ENCODE measurements at places on chromosomes 7 and 10.

GRCh38 chr7:149477494-149478443, 16.9 kb upstream of the ZNF777 start:
- DNase-seq: no peak

GRCh38 chr7:115135769-115136410, 214.0 kb downstream of the MDFIC start:
- no peak for DNase-seq

- DNase-seq: no peak
These were observed 48.4 kb downstream of the PRR15 start for GRCh38 chr7:29611941-29612544.

GRCh38 chr7:145265180-145265579, 429.3 kb upstream of the TPK1 start:
- DNase-seq: no peak

- peak; percentile 79 for DNase-seq
These were observed 85.2 kb downstream of the VTI1A start for GRCh38 chr10:112532189-112532588.

DNA sequence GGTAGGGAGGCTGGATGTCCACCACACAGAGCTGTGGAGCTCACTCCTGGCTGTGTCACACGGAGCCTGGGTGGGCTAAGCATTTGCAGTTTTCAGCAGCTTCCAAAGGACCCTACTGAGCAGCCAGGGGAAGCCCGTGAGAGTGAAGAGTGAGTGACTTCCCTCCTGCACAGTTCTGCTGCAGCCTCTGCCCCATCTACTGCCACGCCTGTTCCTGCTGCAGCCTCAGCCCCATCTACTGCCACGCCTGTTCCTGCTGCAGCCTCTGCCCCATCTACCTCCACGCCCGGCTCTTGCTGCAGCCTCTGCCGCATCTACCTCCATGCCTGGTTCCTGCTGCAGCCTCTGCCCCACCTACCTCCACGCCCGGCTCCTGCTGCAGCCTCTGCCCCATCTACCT, 12.2 kb downstream of the ADAM8 start:
- DNase-seq: peak; percentile 42

DNA sequence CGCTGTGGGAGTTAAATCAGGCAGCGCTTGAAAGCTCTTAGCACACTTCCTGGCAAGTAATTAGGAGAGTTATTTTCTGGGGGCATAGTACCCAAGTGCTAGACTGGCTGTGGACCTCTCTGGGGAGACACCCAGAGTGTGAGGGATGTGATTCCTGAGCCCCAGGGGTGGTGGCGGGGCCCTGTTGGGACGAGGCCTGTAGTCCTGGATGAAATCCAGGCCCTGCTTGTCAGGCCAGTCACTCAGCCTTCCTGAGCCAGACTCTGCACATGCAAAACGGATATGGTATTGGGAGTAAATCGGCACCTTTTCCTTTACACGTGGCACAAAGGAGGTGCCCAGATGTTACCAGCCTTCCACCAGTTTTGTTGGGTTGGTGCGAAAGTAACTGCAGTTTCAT, 31.2 kb downstream of the TRRAP start:
- DNase-seq: no peak

DNA sequence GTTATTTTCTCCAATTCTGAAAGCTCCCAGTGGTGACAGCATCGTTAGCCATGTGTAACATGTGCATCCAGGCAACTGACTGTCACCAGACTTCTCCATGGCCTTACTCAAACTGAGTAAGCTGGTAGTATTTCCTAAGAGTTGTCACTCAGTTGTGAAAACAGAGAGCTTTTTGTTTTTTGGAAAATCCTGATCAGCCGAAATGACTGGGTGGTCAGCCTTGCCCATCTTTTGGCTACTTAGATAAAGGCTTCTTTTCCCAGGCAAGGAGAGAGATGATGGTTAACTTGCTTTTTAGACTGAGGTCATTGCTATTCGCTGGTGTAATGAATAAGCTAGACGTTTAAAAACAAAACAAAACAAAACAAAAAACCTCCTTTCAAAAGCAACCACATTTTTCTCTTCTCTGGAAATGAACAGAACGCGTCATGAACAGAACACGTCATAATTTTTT, 159.5 kb upstream of the KLF14 start:
- peak; percentile 86 for DNase-seq

DNA sequence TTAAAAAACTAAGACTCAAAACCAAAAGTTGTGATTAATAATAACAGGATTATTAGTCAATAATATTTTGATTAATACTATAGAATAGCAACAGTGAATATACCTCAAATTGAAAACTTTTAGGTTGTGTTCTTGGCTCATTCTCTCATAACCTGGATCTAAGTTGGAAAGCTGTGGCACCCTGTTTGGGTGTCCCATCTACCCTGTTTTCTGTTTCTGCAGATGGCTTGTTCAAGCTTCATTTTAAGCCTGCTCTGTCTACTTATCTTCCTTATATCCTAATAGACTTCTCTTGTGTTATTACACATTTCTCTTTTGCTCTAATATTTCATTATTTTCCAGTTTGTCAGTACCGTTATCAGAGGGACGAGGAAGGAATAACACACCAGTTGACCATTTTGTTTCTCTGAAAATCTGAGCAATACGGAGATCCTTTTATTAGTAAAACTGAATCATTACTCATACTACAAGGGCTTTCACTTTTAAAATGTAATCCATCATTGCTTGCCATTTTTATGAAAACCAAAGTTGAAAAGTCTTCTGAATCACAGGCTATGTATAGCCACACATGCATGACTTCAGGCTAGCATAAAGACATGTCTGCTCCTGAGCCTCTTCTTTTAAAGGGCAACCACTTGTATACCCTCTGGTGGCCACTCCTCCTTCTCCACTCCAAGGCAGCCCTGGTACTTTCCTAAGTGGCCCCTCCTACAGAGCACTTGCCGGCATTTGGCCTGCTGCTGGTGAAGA, 22.3 kb downstream of the COX15 start:
- DNase-seq: peak; percentile 49

DNA sequence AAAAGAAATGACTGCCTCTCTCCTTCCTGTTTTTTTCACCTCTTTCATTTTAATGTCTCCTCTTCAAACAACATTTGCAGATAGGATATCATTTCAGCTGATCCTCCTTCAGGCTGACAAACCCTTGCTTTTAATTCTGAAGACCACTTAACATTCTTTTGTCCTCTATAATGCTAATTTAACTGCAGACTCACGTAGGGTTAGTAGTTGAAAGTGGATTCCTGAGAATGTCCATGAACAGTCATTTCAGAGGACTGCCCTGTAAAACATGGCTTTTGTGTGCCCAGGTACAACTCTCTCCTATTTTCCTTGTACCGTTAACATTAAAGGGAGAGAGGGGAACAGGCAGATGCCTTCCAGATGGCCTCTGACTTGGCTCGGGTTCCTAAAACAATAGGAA, 524.4 kb downstream of the SDK1 start:
- no peak for DNase-seq

- DNase-seq: no peak
These were observed 5.0 kb downstream of the PRKG1 start for GRCh38 chr10:51079331-51079730.

- DNase-seq: no peak
These were observed 28.7 kb downstream of the PUS7 start for GRCh38 chr7:105493196-105493922.

- DNase-seq: peak; percentile 37
These were observed 17.4 kb downstream of the SLC13A4 start for GRCh38 chr7:135710417-135711138.

DNA sequence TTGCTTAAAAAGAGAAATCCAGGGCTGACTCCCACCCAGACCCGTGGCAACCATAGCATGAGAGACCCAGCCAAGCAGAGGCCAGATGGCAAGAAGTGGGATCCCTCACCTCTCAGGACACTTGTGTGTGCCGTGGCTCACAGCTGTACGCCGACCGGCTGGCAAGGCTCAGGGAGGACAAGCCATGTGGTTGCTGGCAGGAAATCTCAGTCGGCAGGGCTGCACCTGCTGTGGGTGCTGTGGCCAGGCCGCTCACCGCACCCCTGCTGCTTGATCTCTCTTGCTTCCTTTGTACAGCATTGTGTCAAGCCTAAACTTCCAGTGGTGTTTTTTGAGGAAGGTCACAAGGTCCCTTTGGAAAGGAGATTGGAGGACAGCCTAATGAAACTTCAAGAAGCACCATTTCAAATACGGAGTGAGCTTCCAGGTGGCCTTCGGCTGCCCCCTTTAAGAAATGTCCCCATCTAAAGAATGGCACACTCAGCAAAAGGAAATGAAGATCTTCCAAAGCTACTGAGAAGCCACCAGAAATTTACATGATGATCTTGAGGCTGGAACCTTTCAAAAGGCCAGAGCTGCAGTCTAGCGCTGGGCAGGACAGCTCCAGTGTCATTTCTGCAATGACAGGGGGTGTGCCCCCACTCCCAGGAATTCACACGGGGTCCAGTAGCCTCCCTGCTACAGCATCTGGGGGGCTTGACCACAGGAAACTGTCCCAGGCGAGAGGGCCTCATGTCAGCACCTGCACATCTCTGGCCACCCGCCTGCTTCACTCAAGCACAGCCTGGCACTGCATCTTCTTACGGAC, 409.0 kb upstream of the MGMT start:
- no peak for DNase-seq

DNA sequence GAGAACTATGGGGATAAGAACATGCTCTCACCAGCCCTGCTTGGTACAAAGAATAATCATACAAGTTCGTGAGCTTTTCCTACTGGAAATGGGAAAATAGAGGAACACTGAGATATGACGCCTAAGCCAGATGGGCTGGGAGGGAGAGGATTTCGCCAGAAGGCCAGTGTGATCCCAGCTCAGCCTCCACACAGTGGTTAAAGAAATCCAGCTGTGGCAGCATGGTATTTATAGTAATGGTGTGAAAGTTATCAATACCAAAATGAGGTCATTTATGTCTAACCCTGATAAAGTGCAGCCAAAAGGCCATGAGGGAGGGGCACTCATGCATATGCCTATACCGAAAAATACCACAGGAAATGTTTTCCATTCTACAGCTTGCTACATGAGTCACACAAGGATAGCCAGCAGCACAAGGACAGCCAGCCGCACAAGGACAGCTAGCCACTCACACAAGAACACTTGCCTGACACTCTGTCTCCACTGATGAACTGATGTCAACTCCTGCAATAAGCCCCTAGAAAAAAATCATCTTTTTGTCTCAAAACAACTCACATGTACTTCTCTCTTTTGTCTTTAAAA, 49.4 kb downstream of the FRMPD2 start:
- no peak for DNase-seq

DNA sequence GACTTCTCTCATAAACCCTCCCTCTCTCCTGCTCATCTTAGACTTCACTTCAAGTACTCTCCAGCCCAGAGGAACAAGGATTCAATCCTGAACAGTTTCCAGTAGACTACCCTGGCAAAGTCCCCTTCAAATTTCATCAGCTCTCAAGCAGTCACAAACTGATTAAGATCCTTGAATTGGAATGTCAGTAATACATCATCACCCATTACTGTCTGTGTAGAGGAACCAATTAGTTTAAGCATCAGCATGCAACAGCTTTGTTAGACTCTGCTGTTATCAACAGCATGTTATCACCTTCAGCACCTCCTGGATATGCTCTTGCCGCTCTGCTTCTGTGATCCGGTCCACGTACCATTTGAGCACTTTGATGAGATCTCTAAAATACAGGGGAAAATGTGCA, 307.0 kb upstream of the IMMP2L start:
- no peak for DNase-seq

- DNase-seq: no peak
These were observed 220.9 kb upstream of the KIAA1217 start for GRCh38 chr10:23988006-23988405.

GRCh38 chr7:44814919-44815318, 18.4 kb downstream of the PPIA start:
- DNase-seq: peak; percentile 23

GRCh38 chr7:151489498-151489897, 30.2 kb downstream of the RHEB start:
- DNase-seq: no peak

DNA sequence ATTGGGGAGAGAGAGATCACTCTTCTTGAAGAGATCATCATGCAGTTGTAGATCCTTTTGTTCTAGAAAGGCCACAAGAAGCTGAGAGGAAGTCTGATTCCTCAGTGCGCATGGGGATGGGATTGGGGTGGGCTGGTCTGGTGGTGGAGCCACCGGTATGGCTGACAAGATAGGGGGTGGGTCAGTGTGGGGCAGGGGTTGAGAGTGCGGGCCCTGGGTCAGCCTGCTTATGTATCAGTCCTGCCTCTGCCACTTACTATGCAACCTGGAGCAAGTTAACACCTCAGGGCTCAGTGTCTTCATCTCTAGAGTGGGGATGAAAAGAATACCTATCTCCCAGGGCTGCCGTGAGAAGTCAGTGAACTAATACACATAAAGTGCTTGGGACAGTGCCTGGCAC, 8.0 kb downstream of the SMARCD3 start:
- no peak for DNase-seq

- DNase-seq: no peak
These were observed 79.6 kb downstream of the RAPGEF5 start for GRCh38 chr7:22277375-22277774.

GRCh38 chr7:159151231-159151630, 6.6 kb upstream of the VIPR2 start:
- DNase-seq: no peak

DNA sequence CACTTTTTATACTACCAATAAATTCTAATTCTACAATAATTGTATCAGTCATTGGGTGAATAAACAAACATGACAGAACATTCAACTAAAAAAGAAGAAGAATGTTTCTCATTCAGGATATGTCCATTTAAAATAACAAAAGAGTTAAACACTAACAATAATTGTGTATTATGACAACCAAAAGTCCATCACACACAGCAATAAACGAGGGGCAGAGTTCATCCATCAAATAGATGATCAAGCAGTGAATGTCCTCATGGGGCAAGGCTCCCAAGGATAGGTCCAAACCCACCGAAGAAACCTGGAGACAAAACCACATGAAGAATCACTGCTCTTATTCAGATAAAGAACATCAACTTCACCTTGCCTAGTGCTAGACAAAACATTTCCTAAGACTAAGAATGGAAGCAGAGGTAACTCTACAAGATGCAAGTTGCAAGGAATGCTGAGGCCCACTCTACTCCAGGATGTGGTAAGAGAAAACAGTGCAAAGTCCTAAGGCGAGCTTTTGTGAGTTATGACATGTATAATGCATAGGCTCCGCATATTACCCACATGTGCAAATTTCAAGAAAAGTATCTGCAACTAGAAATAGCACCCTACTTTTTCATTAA, 115.1 kb downstream of the PARD3 start:
- DNase-seq: no peak
